ENCODE measurements at places on chromosomes 16 and 17.
A peak's percentile ranks its signal among the peaks of the same experiment; 100 is the strongest.

- DNase-seq = peak; percentile 45
These were observed 9.5 kb upstream of the METTL22 start for GRCh38 chr16:8611886-8612600.

DNA sequence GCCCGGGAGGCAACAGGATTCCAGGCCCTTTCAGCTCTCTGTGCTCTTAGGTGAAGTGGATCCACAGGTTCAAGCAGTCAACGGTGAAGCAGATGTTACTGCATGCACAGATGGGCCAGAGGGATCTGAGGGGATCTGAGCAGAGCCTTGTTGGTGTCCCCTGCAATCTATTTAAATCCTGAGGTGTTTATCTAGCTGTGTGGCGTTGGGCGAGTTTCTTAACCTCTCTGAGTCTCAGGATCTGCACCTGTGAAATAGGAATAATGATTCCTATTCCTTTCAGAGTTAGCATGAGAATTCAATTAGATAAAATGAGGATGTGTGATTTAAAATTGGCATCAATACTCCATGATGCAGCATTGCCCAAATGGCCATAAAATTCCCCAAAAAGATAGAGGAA is 237.3 kb upstream of the CDH5 start:
- DNase-seq = no peak

DNA sequence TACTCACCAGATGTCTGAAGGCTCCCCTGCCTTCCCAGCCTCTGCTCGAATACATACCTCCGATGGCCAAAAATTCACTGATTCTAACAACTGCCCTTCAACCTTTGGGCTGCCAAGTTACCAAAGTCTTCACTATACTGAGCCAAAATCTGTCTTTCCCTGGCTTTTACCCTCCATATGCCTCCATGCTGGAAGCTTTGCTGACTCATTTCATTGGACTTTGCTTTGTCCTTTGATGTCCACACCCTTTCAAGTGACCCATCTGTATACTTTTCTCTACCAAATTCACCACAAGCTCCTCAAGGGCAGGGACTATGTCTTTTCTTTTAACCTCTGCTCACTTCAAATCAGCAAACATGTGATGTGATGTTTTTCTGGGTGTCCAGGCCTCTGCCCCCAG is 21.0 kb upstream of the MTMR4 start:
- DNase-seq = peak; percentile 38

DNA sequence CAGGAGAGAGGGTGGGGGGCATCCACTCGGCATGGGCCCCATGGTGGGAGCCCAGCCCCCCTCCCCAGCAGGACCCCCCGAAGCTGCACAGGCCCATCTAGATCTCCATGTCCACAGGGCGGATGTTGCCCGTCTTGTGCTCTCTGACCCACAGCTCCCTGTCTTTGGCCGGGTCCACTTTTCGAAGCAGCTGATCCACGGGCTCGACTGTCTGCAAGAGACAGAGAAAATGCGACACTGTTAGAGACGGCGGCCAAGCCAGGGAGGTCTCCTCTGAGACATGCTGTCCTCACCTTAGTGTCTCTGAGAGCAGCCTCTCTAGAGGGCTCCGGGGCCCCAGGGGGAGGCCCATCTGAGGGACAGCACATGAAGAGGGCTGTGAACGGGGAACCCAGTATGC is 12.1 kb upstream of the RCVRN start:
- no peak for DNase-seq

GRCh38 chr17:18309202-18309601 is 5.6 kb downstream of the TOP3A start:
- no peak for DNase-seq

GRCh38 chr16:72785171-72785570 is 262.8 kb downstream of the ZFHX3 start:
- DNase-seq = no peak

DNA sequence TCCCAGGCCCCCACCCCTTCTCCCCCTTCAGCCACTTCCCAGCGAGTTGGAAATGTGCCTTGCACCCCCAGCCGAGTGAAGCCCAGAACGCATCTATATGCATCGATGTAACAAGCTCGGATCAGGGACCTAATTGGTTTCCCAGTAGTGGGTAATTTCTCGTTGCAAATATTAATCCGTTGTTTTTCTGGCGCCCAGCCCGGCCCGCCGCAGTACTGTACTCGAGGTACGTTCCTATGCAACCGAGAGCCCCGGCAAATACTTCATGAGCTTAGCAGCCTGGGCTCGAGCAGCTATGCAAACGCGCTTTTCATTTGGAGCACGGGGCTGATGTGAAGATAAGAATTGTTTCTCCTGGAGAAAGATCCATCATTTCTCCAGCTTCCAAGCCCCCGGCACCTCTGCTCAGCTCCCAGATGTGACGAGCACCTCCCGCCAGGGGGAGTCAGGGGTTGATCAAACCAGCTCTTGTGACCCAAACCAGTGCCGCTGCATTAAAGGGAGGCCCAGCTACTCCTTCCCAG is 229.8 kb downstream of the KATNIP start:
- peak; percentile 48 for DNase-seq

DNA sequence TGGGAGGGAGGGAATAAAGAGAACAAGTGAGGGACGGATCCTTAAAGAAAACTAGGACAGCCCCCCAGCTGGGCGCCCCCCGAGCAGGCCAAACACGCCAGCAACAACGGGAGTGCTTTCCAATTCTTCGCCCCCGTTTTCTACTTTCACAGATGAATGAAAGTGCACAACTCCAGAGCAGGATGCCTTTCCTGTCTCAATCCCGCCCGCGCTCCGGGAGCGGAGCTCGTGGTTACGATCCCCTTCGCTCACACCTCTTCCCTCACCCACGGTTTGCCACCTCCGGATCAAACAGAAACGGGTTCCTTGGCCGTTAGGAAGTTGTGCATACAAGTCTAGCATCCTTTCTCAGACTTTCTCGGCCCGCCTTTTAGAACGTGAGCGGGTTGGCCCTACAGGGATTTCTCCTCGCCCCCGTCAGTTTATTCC is 680 bp downstream of the SKA2 start:
- DNase-seq = peak; percentile 59

- DNase-seq = no peak
These were observed 444 bp downstream of the HELZ start for GRCh38 chr17:67244431-67245072.

DNA sequence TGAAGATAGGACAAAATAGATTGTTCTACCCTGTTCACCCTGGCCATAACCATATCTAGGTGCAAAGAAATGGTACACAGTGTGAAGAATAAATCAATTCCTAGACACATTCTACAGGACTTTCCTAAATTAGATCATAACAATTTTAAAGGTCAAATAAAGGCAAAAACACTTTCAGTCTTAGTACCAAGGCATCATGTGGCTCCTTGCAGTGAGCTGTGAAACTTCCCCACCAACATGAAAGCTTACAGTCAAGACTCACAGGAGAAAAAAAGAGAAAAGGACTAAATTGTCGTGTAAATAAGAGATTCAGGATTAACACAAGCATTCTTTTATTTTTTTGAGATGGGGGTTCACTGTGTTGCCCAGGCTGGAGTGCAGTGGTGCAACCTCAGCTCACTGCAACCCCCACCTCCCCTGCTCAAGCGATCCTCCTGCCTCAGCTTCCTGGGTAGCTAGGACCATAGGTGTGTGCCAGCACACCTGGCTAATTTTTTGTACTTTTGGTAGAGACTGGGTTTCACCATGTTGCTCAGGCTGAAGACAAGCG is 14.2 kb downstream of the NSMCE1 start:
- no peak for DNase-seq

GRCh38 chr17:81455387-81455786 is 57.2 kb downstream of the ACTG1 start:
- no peak for DNase-seq

DNA sequence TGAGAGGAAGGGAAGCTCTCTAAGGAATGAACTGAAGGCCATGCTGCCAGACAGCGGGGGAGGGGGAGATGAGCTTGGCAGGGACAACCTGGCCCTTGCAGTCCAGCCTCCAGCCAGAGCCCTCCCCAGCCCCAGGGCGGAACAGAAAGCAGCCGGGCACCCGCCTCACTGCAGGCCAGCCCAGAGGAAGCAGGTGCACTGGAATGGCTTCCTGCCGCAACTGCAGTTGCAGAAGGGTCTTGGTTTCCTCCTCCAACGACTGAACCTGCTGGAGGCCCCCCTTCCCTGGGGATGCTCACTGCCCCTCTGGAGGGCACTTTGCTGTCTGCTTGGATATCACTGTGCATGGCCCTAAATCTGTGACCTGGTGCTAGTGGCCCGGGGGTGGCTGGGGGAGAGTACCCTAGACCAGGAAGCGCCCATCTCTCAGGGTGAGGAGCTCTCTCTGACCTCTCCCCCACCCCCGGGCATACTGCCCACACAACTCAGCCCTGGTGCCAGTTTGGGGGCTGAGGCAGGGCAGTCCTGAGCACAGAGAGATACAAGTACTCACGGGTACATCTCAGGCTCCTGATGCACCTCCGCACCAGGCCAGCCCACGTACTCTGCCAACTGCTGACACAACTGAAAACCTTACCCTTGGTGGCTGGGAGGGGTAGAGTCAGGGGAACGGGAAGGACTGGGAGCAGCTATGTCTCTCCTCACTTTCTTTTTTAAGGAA is 41.1 kb downstream of the MYO18A start:
- DNase-seq = no peak

GRCh38 chr16:47949276-47949675 is 206.5 kb downstream of the ABCC12 start:
- DNase-seq = no peak

GRCh38 chr17:39231091-39231561 is 5.4 kb upstream of the STAC2 start:
- DNase-seq = peak; percentile 37

- DNase-seq = no peak
These were observed 7.6 kb downstream of the RNF166 start for GRCh38 chr16:88698646-88699045.

DNA sequence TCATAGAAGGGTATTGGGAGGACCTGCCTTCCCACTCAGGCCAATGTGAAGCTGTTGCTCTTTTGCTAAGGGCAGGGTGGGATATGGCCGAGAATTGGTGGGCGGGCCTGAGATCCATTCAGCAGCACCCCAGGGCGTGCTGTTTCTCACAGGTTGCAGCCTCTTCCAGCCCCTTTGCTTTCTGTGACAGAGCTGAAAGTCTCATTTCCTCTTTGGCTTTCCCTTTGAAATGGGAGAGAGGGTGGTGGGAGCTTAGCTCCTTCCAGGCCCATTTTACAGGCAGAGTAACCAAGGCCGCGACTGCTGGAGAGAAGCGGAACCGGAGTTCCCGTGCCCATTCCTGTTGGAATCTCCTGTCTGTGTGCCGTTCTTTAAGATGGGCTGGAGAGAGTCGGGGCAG is 183.0 kb downstream of the RAB11FIP4 start:
- no peak for DNase-seq

GRCh38 chr17:51537996-51538550 is 277.7 kb downstream of the UTP18 start:
- no peak for DNase-seq

DNA sequence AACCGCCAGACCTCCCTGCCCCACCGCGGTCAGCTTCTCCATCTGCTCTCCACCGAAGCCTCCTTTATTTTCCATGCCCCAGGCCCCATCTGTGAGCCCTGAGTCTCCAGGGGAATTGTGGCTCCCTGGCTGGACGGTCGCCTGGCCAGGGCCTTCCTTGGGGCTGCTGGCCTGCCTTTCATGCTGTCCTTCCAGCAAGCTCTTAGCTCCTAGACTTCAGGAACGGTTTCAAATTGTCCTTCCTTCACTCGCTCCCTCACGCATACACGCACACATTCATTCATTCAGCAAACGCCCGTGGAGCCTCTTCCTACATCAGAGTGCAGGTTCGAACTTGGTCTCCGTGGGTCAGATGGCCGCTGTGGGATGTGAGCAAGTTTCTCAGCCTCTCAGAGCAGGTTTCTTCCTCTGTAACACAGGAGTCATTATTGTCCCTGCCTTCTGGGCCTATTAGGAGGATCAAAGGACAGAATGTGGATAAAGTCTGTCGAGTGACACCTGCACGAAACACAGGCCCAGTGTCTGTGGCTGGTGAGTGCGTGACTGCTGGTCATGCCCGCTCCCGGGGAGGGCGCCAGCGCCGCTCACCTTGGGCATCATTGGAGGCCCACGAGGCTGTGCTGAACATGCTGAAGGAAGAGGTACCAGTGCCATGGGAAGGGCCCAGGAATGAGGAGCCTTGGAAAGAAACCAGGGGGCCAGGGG is 18.7 kb upstream of the GSE1 start:
- DNase-seq = no peak

- DNase-seq = no peak
These were observed 689.7 kb upstream of the SOX9 start for GRCh38 chr17:71431146-71431545.

GRCh38 chr17:77364381-77364911 is 223.7 kb downstream of the SEC14L1 start:
- no peak for DNase-seq

DNA sequence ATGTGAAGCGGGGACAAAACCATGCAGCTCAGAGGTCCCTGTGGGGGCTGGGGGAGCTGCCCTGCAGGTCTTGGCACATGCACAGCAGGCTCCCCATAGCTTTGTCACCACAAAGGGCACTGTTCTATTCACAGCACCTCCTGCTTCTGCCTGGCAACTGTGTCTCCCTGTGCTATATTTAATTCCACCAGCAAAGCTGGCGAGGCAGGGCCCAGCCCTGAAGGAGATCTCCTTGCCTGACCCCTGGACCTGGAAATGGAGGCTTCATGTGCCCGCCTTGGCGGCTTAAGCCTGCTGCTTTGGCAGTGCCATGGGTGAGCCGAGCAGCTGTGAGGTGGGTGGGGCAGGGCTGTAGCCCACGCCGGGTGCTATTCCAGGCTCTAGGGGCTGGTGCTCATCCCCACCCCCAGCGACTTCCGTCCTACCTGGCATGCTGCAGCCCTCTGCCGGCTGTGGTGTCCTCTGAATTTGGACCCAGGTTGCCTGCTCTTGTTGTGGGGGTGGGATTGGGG is 6.8 kb downstream of the LDHD start:
- no peak for DNase-seq

- DNase-seq = no peak
These were observed 21.1 kb downstream of the KNOP1 start for GRCh38 chr16:19696961-19697360.

GRCh38 chr16:4709481-4709880 is 16.1 kb downstream of the NUDT16L1 start:
- peak; percentile 22 for DNase-seq

GRCh38 chr16:73384506-73385089 is 336.7 kb upstream of the ZFHX3 start:
- DNase-seq = no peak

GRCh38 chr16:89341697-89342694 is 124.5 kb downstream of the ZNF778 start:
- DNase-seq = no peak

DNA sequence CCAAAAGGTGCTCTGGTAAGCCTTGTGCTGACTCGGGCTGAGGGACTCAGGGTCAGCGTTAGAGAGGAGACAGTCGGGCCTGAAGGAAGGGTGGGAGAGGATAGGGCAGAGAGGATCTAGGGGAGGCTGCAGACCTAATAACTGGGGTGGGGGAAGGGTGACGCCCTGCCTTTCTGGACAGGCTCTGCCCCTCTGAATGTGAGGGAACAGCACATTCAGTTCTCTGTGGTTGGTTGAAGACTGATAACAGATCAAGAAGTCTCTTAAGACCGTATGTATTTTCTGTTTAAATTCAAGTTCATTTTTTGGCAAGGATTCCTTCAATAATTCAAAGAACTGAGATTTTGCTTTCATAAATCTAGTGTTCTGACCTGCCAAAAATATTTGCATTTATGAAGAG is 56.2 kb upstream of the TEKT3 start:
- DNase-seq = no peak

GRCh38 chr16:12314653-12315185 is 338.2 kb downstream of the SNX29 start:
- peak; percentile 46 for DNase-seq
